ENCODE measurements at places on chromosomes 5 and 9.

DNA sequence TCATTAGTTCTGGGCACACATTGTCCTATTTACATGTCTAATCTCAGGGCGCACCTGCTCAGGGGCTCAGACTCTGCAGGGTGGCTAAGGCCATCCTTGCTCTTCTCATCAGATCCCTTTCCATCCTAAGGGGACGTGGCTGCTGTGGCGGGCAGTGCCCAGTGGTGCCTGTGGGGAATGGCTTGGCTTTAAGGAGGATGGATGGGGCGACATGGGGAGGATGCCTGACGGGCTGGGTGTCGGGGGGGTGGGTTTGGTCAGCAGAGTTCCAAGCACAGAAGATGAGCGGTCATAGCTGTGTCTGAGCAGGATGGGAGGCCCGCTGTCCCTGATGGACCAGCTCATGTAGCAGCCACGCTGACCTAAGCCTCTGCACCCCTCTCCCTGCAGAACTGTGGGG, 40.9 kb upstream of the SUSD3 start:
- DNase-seq: no peak

DNA sequence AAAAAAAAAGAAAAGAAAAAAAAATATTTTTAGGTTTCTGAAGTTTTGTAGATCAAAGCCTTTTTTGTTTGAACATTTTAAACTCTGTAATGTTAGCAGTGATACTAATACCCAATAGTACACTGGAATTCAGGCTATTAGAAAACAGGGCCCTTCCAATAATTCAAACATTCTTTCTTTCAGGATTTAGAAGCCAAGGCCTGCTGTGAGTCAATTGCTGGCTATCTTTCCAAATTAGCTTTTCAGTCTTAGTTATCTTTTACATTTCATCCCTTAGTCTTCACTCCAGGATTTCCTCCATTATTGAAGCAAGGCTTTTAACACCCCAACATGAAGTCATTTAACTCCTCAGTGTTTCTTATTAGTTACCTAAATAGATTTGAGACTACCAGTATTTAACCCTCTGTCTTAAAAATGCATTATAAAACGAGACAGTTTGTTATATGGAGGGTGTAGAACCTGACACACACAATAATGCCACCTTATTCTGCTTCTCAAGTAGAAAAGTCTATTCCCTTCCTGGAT, 951.9 kb upstream of the DMAC1 start:
- no peak for DNase-seq

DNA sequence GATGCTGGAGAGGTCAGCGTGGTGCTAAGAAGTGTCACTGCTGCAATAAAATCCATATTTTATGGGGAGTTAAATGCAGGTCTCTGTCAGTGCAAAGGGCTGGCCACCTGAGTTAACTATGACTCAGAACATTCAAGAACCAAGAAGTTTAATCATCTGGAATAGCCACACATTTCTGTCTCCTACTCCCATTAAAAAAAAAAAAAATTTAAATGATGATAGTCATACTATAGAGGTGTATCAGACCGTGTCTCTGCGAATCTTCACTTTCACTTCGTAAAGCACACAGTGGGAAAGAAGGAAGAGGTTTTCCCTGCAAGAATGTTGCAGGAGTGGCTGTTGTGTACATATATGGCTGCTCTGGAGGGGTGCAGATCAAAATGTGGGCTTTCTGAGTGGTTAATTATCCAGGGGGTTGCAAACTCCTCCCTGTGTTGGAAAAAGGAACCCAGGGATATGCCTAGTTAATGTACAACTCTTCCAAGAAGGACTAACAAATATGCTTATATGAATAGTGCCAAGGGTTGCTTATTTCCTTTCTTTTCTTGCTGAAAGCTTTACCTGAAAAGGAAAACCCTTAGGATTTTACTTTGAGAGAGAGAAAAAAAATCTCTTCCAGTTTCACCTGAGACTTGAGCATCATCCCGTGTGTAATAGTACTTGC, 1.5 kb downstream of the CDH6 start:
- no peak for DNase-seq

DNA sequence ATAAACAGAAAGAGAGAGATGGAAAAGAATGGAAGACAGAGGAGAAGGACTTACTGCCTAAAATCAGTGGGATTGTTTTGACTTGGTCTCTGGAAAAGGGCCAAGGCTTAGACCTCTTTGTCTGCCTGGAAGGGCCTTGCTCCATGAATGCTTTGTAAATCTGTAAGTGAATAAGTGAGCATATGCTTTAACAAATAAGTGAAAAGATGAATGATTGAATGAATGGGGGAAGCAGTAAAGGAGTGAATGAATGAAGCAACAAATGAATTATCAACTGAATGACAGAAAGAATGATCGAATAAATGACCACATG, 5.5 kb downstream of the KCNIP1 start:
- DNase-seq: no peak

GRCh38 chr5:150189326-150189725, 536 bp upstream of the SLC6A7 start:
- no peak for DNase-seq

- no peak for DNase-seq
These were observed 161.1 kb downstream of the COL23A1 start for GRCh38 chr5:178429156-178429468.

GRCh38 chr9:72305102-72305546, 59.9 kb downstream of the ZFAND5 start:
- no peak for DNase-seq

DNA sequence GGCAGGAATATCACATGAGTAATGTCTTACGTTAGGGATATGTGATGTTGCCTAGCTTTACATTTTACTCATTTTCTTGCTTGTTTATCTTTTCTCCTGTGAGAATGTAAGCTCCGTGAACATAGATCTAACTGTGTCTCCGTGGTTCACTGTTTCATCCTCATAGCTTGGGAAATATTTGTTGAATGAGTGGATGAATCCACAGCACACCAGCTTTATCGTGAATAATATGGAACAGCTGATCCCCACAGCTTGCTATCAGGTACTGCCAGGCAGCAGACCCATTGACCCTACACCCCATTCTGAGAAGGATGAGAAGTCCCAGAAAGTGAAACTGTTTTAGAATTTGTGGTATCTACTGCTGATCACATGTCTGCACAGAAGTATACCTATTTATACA, 106.8 kb upstream of the FBN2 start:
- DNase-seq: no peak

DNA sequence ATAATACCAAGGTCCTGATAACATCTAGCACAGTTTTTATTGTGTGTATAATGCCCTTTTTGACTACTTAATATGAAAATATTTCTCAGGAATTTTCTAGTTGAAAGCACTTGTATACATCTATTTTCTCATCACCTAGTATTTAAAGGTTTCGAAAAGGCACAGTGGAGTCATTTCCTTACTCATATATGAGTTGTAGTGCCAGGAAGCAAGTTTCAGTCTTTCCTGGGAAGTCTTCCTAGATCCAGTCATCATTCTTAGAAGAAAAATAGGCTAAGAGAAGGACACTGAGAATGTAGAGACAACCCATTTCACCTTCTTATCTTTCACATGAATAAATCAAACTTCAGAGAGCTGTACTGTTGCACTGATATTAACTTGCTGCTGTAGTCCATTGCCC, 70.2 kb downstream of the SLC25A46 start:
- DNase-seq: no peak
